ENCODE measurements at places on chromosomes 4 and X.

GRCh38 chr4:143359644-143360193 lies 23.0 kb downstream of the GAB1 start:
- DNase-seq, result no peak

GRCh38 chr4:98687876-98688275 lies 29.5 kb upstream of the TSPAN5 start:
- DNase-seq, result no peak

- no peak for DNase-seq
These were observed 408.2 kb downstream of the ARHGAP24 start for GRCh38 chr4:85883180-85883579.

DNA sequence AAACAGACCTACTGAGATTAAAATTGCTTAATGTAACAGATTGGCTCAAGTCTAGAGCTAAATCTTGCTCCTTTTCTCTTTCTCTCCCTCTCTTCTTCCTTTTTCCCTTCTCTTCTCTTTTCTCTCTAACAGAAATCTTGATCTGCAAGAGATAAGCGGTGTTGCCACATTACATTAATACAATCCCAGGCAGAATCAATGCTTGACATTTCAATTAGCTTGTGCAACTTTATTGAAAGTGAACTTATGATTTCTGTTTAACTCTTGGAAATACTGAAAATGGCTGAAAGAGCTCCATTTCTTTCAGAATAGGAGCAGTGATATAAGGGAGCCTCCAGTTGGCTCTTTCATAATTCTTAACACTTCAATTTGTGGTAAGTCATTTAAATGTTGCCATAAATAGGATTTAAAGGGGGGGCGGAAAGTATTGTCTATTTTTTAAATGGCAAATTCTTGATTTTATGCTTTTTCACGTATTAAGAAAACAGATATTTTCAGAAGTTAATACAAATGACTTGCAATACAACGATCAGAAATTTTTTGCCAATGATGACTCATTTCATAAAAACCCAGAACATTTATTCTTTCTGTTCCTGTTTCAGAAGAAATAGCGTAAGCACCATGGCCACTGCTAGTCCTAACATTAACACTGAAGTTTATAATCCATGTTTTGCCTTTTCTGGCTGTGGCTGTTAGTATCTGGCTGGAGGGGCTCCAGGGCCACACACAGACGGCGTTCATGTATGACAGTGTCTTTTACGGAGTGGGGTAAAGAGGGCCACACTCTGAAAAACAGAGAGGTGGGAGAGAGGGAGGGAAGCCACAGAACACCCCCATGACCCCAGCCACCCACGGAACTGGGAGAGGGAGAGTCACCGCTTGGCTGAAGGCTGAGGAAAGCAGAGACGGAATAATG lies 115.7 kb upstream of the FAT1 start:
- no peak for DNase-seq

DNA sequence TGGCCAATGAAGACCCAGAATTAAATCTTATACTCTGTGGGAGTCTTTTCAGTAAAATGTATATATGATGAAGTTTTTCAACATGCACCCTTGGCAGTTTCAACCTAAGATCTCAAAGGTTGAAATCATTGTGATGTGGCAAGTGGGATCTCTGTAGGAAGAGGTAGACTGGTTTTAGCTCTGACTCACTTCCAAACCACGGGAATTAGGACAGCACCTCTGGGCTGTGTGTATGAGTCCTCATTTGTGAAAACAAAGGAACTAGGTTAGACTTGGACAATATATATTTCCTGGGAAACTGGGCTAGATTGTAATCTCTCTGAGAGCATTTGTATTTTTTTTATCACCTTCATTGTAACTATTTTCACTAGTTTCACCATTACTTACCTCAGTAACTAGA lies 333.0 kb downstream of the ADGRL3 start:
- DNase-seq, result no peak

GRCh38 chr4:129355516-129355915 lies 259.6 kb downstream of the C4orf33 start:
- no peak for DNase-seq

- no peak for DNase-seq
These were observed 1522.8 kb upstream of the PABPC4L start for GRCh38 chr4:135724421-135724820.

DNA sequence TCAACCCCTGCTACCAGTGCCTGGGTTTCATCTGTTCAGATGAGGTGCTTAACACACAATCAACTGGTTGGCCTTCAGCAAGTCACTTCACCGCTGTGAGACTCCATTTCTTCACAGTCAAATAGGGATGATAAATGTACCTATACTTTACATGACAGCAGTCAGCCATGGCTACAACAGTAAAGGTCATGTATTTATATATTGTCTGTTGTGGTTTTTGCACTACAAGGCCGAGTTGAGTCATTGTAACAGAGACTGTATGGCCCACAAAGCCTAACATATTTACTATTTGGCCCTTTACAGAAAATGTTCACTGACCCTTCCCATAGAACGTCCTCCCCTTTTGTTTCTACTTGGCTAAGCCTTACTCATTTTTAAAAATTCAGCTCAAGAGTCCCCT lies 404.6 kb upstream of the F9 start:
- no peak for DNase-seq

DNA sequence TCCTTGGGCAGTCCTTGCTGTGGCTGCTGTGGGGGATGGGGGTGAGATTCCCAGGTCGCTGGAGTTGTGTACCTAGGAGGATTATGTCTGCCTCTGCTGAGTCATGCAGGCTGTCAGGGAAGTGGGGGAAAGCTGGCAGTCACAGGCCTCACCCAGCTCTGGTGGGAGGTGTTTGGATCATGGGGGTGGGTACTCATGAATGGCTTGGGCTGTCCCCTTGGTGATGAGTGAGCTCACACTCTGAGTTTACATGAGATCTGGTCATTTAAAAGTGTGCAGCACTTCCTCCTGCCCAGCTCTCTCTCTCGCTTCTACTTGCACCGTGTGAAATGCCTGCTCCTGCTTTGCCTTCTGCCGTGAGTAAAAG lies 24.6 kb upstream of the PDLIM3 start:
- DNase-seq, result no peak

GRCh38 chrX:134570509-134570846 lies 87.8 kb downstream of the PLAC1 start:
- no peak for DNase-seq

DNA sequence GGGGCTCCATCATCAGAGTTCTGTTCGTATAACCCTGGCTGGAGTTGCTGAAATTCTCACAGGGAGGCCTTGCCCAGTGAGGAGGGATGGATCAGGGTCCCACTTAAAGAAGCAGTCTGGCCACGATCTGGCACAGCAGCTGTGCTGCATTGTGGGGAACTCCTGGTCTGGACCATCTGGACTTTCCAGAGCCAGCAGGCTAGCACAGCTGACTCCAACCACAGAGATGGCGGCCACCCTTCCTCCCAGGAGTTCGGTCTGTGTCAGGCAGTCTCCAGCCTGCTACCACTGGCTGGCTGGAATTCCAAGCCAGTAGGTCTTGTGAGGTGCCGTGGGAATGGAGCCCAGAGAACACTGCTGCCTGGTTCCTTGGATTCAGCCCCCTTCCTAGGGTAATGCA lies 62.0 kb downstream of the SLAIN2 start:
- DNase-seq, result no peak

GRCh38 chr4:110224142-110224541 lies 25.7 kb upstream of the ELOVL6 start:
- no peak for DNase-seq

DNA sequence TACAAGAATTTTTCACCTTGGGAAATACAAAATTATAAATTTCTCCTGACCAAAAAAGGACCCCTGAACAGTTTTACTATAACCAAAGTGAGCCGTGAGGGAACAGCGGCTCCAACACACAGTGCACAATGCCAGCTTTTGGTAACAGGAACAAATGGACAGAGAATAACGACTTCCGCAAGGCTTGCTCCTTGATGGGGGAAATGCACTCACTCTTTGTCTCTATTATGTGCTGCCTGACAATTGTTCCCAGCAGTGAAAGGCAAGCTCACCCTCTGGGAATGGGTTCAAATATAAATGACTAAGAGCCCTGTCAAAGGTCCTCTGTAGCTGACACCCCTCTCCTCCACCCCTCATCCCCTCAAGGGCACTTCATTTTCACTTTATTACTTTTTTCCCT lies 325.8 kb upstream of the GALNT7 start:
- no peak for DNase-seq

- no peak for DNase-seq
These were observed 572.8 kb upstream of the FAM241A start for GRCh38 chr4:111572470-111572869.

GRCh38 chr4:98997166-98997565 lies 1.6 kb downstream of the METAP1 start:
- no peak for DNase-seq
